Brain microvascular endothelial cell (primary cell): ENCODE measurements at places on chromosomes 2 and 18.

- DNase-seq: no peak
Measured at GRCh38 chr18:52228166-52228565, 111.8 kb upstream of the DCC start.

GRCh38 chr2:152298754-152299153 lies 36.2 kb upstream of the FMNL2 start:
- DNase-seq: no peak

GRCh38 chr2:85340034-85340892 lies 12.5 kb upstream of the TGOLN2 start:
- DNase-seq: no peak

DNA sequence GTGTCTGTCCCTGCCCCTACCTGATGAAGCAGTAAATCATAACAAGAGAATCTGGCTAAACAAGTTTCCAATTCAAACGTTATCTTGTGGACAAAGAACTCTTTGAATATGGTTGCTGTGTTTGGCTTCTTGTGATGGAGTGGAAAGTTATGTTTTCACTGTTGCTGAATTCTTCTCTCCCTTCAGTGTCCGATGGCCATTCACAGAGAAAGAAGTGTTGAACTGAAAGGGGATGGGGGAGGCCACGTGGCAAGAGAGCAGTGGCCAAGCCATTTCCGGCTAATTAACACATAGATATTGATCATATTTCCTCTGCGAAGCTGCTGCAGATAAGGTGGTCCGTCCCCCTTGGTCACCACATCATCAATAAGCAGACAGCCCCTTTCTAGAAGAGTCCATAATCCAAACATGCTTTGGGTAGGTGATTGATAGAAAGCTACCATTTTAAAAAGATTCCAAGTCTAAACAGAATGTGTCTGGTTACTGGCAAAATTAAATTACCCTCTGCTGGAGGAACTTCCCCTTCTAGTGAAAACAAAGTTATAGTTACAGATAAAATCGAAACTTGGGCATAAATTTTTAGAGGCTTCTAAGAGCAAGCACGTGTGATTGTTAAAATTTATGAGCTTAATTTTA lies 36.9 kb upstream of the FZD7 start:
- DNase-seq: no peak

GRCh38 chr2:141557329-141558095 lies 573.3 kb downstream of the LRP1B start:
- peak; percentile 82 for DNase-seq

- no peak for DNase-seq
Measured at GRCh38 chr2:42194428-42194827, 25.3 kb downstream of the EML4 start.

DNA sequence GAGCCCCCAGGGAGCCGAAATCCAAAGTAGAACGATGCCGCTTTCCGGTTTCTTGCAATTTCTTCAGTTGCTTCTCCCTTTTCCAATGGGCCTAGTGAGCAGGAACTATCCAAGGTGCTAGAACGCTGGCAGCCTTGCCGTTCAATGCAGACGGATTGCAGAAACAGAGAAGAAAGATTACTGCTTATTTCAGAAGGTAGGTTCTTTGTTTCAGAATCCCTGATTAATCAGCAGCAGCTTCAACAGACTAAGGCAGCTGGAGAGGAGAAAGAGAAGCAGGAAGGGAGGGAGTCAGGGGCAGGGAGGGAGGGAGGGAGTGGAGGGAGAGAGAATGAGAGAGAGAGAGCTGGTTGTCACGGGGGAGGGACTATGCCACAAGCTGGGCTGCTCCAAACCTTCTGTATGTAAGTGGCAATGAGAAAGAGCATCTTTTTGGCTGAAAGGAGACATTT lies 576 bp downstream of the NYAP2 start:
- DNase-seq: peak; percentile 71

DNA sequence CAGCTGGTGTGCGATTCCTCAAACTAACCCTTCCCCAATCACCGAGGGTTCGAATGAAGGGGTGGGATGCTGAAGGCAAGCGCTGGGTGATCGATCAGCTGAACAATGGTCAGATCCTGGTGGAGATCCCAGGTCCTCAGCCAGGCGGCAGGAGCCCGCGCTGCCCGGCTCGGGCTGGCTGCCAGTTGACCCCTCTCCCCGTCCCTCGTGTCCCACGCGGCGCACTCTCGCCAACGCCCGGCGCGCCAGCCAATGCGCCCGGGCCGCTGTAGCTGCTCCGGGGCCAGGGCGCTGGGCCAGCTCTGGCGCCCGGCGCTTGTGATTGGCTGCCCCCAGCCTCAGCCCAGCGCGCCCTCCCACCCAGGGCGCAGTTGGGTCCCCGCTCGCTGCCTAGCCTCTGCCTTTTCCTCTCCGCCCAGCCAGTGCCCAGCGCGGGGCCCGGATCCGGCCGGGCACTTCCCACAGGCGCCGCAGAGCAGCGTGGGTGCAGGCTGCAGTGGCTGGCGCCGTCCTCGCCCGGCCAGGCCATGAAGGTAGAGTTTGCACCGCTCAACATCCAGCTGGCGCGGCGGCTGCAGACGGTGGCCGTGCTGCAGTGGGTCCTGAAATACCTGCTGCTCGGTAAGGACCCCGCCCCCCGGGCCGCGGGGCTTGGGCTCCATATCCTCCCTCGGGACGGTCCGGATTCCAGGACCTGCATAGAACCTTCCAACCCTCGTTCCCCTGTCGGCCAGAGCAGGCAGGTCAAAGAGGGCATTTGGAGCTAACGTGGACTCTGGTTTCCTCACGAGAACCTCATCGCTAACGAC lies at the start of gene MOGAT1:
MOGAT1 (plus strand) TSS at position 400 of the 809 bp plus-strand sequence; CDS start at position 528, 128 bp downstream.
- no peak for DNase-seq
